ENCODE measurements at places on chromosomes 6 and 20.

GRCh38 chr6:161198176-161198575, 75.7 kb downstream of the AGPAT4 start:
- DNase-seq, result no peak

DNA sequence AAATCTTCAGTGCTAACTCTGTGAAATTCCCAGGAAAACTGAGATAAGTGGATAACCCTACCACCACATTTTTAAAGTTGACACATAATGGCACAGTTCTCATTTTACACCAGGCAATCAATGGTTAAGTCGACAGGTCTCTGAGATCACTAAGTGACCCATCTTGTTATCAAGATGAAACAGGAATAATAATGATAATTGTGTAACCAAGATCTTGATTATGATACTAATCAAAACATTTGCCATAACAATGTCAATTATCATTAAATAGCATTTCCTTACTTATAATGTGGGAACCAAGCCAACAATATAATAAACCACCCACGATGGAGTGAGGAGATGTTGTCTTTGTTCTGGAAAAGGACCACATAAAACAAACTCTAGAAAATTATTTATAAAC, 541.6 kb downstream of the TFAP2B start:
- DNase-seq, result no peak

DNA sequence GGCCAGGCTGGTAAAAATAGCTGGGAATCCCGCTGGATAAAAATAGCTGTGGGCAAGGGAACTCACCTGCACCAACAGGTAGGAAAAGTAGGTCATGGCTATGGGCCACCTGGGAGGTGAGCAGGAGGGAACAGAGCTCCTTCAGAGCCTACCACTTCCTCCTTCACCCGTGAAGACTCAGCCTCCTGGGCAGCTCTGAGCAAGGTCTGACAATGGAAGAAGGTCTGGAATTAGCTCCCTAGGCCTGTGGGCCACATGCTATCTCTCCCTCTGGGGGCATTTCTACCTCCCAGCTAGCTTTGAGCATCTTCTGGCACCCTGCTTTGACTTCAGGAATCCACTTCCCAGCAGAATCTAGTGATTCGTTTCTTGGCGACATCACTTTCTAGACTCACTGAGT, 153.9 kb downstream of the MRPL14 start:
- DNase-seq, result no peak

GRCh38 chr20:53098621-53099020, 126.5 kb downstream of the TSHZ2 start:
- no peak for DNase-seq

- no peak for DNase-seq
Observed at GRCh38 chr6:133512410-133513016, 271.4 kb downstream of the EYA4 start.

DNA sequence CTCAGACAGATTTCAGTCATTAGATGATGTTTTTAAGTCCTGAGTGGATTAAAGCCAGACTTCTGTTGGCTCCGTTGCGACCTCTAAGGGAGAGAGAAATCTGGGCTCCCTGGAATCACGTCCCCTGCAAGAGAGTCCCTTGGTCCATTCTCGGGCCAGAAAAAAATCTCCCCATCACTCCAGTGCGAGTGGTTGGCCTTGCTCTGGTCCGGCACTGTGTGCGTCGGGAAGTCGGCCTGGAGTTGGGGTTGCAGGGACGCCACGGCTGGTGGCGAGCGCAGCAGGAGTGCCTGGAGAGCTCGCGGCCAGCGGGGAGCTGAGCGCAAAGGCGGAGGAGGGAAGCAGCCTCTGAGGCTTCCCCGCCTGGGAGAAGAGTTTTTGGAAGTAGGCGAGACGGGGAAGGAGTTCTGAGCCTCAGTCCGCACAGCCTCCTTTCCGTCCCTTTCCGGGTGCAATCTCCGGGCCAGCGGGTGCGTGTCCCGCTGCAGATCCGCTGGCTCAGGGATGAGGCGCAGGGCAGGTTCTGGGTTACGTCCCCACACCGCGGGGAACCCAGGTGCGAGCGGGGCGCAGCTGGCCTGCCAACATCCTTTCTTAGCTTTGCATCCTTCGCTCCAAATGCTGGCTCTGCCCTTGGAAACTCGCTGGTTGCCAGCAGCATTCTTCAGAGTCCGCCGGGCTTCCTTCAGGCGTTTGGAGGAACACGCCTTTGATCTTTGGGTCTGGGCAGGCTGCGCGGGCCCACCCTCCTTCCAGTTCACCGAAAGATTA, 6.8 kb downstream of the TCF21 start:
- DNase-seq, result no peak

DNA sequence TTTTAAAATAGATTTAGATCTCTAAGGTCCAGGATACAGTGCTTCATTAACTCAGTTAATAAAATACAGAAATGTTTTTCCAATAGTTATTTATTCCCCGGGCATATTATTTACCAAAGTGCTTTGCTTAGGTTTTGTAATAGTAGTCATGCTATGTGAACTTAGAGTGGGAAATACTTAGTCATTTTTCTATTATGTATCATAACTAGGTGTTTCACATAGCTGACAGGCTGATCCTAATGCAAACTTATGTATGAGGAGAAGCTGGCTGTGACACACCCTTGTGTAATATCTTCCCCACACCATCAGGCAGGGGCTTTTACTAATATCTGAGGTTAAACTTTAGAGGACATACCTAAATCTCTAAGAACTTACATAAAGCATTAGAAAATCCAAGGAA, 277.7 kb upstream of the RIMS1 start:
- DNase-seq, result no peak

GRCh38 chr6:118705544-118706491, 54.4 kb upstream of the CEP85L start:
- no peak for DNase-seq

DNA sequence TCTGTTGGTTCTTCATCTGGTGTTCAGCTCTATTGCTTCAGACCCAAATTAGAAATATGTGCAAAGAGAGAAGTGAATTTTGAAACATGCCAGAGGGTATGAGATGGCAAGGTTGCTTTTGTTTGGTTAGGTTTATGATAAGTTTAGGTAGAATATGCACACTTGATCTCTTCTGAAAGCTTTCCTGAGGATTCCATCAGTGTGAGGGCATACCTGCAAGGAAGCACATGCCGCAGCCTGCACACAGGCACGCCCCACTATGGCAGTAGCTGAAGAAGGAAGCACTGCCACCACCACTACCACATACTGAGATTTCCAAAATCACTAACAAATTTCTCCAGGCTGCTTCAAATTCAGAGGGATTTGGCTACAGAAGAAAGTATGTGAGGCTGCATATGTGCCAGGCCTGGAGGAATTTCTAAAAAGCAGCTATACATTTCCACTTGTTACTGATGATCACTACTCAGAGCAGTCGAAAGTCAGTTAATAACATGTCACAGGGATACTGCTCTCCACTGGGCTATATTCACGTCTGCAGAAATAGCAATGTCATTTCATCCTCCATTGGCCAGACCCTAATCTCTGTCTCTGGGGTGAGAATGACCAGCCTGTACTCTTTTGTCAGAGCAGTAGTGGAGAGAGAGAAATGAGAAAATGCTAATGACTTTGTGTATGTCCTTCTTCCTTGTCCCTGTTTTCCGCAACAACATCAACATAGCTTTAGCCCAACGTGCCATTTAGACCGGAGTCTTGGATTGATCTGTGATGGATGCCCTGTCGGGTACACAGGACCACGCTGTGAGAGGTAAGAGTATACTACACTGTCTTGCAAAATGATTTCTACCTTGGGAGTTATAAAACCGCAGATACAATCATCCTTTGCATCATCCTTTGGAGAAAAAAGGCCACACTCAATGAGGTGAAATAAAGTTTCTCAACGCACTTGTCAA, 396.7 kb downstream of the LAMA2 start:
- no peak for DNase-seq

- no peak for DNase-seq
Observed at GRCh38 chr6:117513778-117514365, 31.4 kb downstream of the DCBLD1 start.

DNA sequence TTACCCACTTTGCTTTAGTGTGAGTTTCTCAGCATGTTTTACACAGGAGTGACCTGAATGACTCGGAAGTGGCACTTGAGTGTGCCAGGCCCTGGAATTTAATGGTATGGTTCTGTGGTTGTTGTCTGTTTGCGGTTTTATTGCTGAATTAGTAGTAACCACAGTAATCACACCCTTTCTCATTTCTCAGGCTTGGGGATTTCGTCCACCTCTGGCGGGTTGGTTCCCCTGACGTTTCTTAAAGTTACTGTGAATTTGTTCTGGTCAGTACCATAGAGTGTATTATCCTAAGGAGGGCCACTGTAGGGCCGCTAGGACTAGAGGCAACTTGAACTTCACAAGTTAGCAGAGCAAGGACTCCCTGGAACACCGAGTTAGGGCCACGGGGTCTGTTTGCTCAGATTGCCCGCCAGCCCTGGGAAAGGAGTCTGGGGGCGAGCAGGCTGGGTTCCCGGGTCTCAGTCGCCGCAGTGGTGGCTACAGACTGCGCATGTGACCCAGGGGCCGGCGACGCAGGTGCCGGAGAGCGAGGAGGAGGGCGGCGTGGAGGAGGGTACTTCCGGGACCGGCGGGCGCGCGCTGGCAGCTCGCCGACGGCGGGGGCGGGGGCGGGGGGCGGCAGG, 546 bp upstream of the KLHL32 start:
- DNase-seq, result no peak

DNA sequence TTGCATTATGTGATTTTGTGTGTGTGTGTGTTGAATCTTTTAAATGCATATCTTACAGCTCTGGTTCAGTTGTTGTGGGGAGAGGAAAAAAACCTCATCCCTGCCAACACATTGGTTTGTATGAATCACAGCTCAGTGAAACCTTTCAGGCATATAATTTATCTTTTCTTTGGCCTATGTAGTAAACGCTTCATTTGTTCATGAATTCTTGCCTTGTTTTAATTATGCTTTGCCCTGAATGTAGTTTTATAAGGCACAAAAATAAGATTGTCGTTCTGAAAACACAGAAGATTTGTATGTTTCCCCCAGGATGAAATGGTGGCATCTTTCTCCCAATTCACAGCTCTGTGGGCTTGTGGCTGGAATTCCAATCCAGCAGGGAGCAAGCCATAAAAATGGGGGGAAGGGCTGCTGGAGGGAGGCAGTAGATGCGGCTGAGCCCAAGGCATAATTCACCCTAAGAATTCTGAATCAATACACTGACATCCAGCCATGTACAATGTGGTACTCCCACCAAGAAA, 45.1 kb downstream of the BCAS1 start:
- no peak for DNase-seq

DNA sequence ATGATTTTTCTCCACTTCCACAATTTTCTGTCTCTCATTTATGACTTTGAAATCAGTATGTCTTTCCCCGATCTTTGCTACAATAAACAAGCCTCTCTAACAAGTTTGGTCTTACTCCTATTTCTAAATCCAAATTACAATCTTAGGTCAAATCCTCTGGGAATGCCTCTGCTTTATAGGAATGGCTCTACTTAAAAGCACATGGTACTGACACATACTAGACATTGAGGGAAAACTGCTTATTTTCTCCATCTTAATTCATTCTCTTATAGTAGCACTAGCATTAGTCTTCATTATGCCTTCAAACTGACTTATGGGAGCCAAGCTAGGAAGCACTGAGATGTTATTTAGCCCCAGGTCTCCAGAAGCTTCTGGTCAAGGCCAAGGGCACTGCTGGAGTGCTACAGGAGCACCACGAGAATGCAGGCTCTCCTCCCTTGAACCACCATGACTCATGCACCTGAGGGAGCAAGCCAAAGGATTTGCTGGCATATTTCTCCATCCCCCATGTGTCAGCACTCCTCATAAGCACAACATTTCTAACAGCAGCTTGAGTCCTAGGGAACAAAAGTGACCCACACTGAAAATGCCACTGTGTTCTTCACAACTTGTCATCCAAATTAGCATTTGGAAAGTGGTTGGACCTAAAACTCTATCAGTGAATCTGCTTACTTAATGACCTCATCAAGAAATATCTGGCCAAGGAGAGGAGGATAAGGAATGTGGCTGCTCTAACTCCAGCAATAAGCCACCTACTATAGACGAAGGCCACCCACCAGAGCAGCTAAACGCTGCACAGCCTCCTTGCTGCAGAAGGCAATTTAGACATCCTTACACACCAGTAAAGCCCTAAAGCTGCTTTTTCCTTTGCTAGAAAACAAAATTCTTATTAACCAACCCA, 156.8 kb upstream of the KCNQ5 start:
- no peak for DNase-seq

DNA sequence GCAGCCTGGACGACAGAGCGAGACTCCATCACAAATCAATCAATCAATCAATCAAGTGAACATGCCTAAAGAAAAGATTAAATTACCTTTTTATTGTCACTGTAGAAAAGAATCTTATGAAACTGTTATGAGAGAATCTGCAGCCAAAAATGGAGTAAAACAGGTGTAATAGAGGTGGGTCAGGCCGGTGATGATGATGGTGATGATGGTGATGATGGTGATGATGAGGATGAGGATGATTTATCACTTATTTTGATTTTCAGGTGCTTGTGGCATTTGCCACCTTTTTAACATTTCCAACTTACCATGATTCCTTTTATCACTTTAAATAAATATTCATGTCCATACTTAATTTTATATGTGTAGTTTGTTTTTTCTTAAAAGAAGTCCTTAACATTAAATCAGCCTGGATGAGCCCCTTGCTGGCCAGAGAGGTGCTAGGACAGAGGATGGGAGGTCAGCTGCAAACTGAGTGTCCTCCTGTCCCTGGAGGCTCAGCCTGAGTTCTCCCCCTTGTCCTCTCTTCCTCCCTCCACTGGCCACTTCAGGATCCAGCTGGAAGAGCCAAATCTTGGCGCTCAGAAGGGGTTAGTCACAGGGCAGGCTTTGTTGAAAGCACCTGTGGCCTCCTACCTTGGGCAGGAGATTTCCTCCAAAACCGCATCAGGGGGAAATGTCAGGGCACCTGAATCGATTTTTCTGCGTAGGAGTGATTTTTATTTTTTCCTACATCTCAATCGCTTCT, 32.6 kb downstream of the SLC2A10 start:
- DNase-seq, result no peak
